ENCODE measurements at places on chromosomes 11 and 22. TPM values are rescaled to one million over a fixed set of nuclear protein-coding genes. Genes with fewer than 3 reads are reported as not detected.

- H3K36me3 ChIP-seq = no peaks in the 10 kb centered on the region
- no peaks in the 10 kb centered on the region for H3K27me3 ChIP-seq
- H3K4me1 ChIP-seq = no peaks in the 10 kb centered on the region
- no peak for DNase-seq
- no peak overlapping the region for H3K27ac ChIP-seq
Observed at GRCh38 chr11:96658436-96658835, 268.6 kb downstream of the JRKL start.

GRCh38 chr11:123434911-123435310 is 4.8 kb downstream of the GRAMD1B start:
- no peak overlapping the region for H3K4me3 ChIP-seq
- H3K4me1 ChIP-seq = no peaks in the 10 kb centered on the region
- no peak for DNase-seq
- no peaks in the 10 kb centered on the region for H3K27me3 ChIP-seq
- no peaks in the 10 kb centered on the region for H3K36me3 ChIP-seq
- H3K27ac ChIP-seq = no peak overlapping the region

GRCh38 chr11:101686514-101686913 is 102.7 kb upstream of the TRPC6 start:
- H3K4me3 ChIP-seq = no peak overlapping the region
- H3K27ac ChIP-seq = no peak overlapping the region
- no peaks in the 10 kb centered on the region for H3K27me3 ChIP-seq
- H3K36me3 ChIP-seq = no peaks in the 10 kb centered on the region
- peak; percentile 10 for DNase-seq
- H3K4me1 ChIP-seq = no peaks in the 10 kb centered on the region

PDGFD gene
- 12.6 TPM for total RNA-seq

SYT7 gene
- 114 TPM for total RNA-seq

OR8A1 gene
- total RNA-seq = not detected

All from prostate gland (tissue), 2 donors.